ENCODE measurements at places on chromosomes 16 and 17. TPM values are rescaled to one million over a fixed set of nuclear protein-coding genes. Genes with fewer than 3 reads are reported as not detected.

The CTRB2 gene
- total RNA-seq = not detected

The NPIPB6 gene
- total RNA-seq = 6.1 TPM

The EVPLL gene
- not detected for total RNA-seq

The TPSG1 gene
- total RNA-seq = not detected

The IL17C gene
- not detected for total RNA-seq

The BTBD17 gene
- not detected for total RNA-seq

The DOC2A gene
- total RNA-seq = 1.2 TPM

The MILR1 gene
- total RNA-seq = 6.5 TPM

The ADAMTS18 gene
- not detected for total RNA-seq

The DPEP2 gene
- not detected for total RNA-seq

The STH gene
- total RNA-seq = not detected

The HSD17B2 gene
- not detected for total RNA-seq

The ABCA8 gene
- total RNA-seq = 85.1 TPM

The RRAD gene
- 1.7 TPM for total RNA-seq

The GRN gene
- total RNA-seq = 246 TPM

The MYOCD gene
- total RNA-seq = not detected

The CD300C gene
- not detected for total RNA-seq

The MRM3 gene
- 27.0 TPM for total RNA-seq

The ABCC1 gene
- 190 TPM for total RNA-seq

The BCAR1 gene
- total RNA-seq = 59.4 TPM

The KRTAP9-2 gene
- not detected for total RNA-seq

The NOD2 gene
- total RNA-seq = under 0.01 TPM

The MYH13 gene
- not detected for total RNA-seq

The ST6GALNAC2 gene
- total RNA-seq = 0.73 TPM

The MCRIP1 gene
- 126 TPM for total RNA-seq

The TP53TG3F gene
- total RNA-seq = not detected

The KIF19 gene
- not detected for total RNA-seq

The FSCN2 gene
- total RNA-seq = 2.0 TPM

The EFCAB5 gene
- 0.58 TPM for total RNA-seq

The NPIPA8 gene
- total RNA-seq = not detected

The PMFBP1 gene
- 0.29 TPM for total RNA-seq

The ATP2C2 gene
- total RNA-seq = not detected

The CLDN9 gene
- under 0.01 TPM for total RNA-seq

The MYH1 gene
- not detected for total RNA-seq

The AANAT gene
- total RNA-seq = 0.17 TPM

The SPN gene
- not detected for total RNA-seq

The GCGR gene
- not detected for total RNA-seq

The IGFALS gene
- under 0.01 TPM for total RNA-seq

The ADORA2B gene
- total RNA-seq = 11.2 TPM

The PDIA2 gene
- total RNA-seq = not detected
